ENCODE measurements at places on chromosomes 1 and 21.
A peak's percentile ranks its signal among the peaks of the same experiment; 100 is the strongest.

- DNase-seq, result no peak
These were observed 535.5 kb downstream of the LRRIQ3 start for GRCh38 chr1:73662526-73662925.

DNA sequence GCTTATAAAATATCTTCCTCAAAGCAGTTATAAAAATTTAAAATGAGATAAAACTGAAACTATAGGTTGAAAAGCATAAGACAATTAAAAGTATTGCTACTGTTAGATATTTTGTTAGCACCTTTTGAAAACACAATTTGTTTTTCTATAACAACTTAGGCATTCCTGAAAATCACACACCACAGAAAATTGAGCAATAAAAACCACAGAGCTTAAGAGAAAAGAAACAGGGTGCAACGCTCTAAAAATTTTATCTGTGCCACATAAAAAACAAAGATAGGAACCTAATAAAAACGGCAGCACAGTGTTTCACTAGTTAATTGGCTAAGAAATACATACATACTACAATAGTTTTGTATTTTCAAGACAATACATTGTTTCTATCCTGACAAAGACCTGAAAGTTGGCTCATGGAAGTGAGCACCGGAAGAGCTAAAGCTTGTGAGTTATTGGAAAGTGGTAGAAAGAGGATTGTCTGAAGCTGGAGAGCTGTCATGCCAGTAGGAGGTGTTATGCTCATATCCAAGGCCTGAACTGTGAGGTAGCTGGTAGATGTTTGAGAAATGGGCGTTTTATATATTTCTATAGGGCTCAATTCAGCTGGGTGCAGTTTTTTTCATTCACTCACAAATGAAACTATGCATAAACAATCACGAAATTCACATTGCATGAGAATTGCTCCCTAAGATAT lies 45.8 kb downstream of the RGS7 start:
- no peak for DNase-seq

DNA sequence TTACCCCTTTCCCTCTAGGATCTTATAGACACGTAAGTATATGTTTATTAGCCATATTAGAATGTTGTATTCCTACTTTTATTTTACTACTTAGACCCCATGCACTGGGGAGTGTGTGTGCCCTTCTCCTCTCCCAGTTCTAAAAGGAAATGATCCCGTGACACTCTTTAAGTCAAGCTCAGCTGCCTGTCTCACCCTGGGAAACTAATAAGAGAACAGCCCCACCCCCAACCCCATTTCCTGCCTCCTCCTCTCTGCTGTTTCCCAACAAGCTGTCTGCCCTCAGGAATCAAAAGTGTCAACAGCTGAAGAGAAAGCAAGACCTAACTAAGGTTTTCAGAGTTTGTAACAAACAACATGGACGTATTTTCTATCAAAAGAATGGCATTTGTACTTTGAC lies 92.6 kb upstream of the VAV3 start:
- no peak for DNase-seq

GRCh38 chr1:180291004-180291403 lies 60.9 kb downstream of the LHX4 start:
- DNase-seq, result no peak

GRCh38 chr1:227771326-227771725 lies 36.1 kb downstream of the SNAP47 start:
- DNase-seq, result no peak

GRCh38 chr1:66214901-66215300 lies 319.1 kb upstream of the SGIP1 start:
- DNase-seq, result no peak

GRCh38 chr1:226186124-226187018 lies at the start of gene ACBD3:
Gene ACBD3 (minus strand): TSS chr1:226186741. CDS start chr1:226186675, 66 bp downstream.
- peak; percentile 81 for DNase-seq

- DNase-seq, result no peak
These were observed 23.2 kb upstream of the LRRC52 start for GRCh38 chr1:165520646-165521045.

Measured in right renal cortex interstitium (tissue), 3 donors.